ENCODE measurements at places on chromosomes 1 and 21.

- no peak overlapping the region for H3K4me3 ChIP-seq
- H3K27me3 ChIP-seq = no peaks in the 10 kb centered on the region
- DNase-seq = no peak
- peaks cover 6% of the 10 kb centered on the region for H3K36me3 ChIP-seq
- peak overlapping the region; percentile 84 for H3K27ac ChIP-seq
- peaks cover 38% of the 10 kb centered on the region for H3K4me1 ChIP-seq
Observed at GRCh38 chr1:94620345-94621031, 78.9 kb upstream of the F3 start.

DNA sequence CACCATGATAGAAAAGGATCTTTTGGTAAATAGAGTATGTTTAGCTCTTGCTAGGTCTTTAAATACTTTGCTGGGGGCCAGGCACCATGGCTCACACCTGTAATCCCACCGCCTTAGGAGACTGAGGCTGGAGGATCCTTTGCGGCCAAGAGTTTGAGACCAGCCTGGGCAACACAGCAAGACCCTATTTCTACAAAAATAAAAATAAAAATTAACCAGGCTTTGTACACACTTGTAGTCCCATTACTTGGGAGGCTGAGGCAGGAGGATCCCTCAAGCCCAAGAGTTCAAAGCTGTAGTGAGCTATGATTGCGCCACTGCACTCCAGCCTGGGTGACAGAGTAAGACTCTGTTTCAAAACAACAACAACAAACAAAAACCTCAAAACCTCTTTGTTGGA, 1.1 kb upstream of the KCNE2 start:
- DNase-seq = no peak
- H3K27ac ChIP-seq = no peak overlapping the region
- H3K36me3 ChIP-seq = peaks cover 2% of the 10 kb centered on the region
- H3K4me3 ChIP-seq = no peak overlapping the region

DNA sequence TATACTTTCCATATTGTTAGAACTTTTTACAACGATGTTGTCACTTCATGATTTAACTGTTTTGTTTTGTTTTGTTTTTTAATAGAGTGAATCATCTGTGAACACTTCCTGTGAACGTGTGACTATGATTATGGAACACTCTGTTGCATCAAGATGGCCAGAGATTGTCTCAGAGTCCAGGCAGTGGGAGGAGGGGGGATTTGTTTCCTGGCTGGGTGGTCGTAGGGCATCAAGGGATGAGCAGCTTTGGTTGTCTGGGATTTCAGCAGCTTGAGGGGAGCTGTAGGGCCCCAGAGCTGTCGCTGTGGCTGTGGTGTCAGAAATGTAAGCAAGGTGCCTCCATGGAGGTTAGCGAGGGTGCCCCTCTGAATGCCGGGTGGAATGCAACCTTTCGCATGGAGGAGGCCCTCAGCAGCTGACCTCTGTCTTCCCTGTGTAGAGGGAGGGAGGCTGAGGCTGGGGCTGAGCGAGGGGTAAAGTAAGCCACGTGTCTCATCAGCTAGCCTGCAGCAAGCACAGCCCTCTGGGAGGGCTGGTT, 21.4 kb downstream of the NEK2 start:
- no peak for DNase-seq
- H3K27ac ChIP-seq = no peak overlapping the region
- H3K4me1 ChIP-seq = peaks cover 6% of the 10 kb centered on the region
- no peak overlapping the region for H3K4me3 ChIP-seq

GRCh38 chr1:211613108-211613947, 34.4 kb upstream of the SLC30A1 start:
- no peak for DNase-seq
- H3K4me1 ChIP-seq = peaks cover 5% of the 10 kb centered on the region
- H3K27me3 ChIP-seq = peaks cover 7% of the 10 kb centered on the region
- H3K4me3 ChIP-seq = no peak overlapping the region
- no peak overlapping the region for H3K27ac ChIP-seq

- H3K27ac ChIP-seq = no peak overlapping the region
- H3K36me3 ChIP-seq = no peaks in the 10 kb centered on the region
- H3K4me3 ChIP-seq = no peak overlapping the region
- no peaks in the 10 kb centered on the region for H3K27me3 ChIP-seq
Observed at GRCh38 chr1:97143236-97143882, 421.8 kb downstream of the PTBP2 start.

DNA sequence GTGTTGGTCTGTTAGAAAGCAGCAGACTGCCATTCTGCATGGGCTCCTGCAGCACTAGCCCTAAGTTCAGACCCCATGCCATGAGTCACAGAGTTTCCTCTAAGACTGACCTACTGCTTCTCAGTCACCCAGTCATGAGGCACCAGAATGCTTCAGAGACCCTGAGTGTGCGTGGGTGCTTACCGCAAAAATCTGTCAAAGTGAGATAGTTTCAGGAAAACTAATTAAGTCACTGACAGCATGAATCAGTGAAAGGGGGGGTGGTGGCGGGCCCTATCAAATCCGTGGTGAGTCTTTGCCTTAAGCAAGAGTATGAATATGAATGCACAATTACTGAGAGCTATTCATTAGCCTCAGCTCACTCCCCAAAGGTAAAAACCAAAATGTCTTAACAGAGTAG, 98.1 kb downstream of the KCTD3 start:
- H3K4me1 ChIP-seq = peaks cover 2% of the 10 kb centered on the region
- peaks cover 5% of the 10 kb centered on the region for H3K27me3 ChIP-seq
- H3K36me3 ChIP-seq = no peaks in the 10 kb centered on the region
- H3K27ac ChIP-seq = no peak overlapping the region

GRCh38 chr21:38968887-38969543, 163.3 kb downstream of the ETS2 start:
- peaks cover 17% of the 10 kb centered on the region for H3K4me1 ChIP-seq
- no peak overlapping the region for H3K4me3 ChIP-seq
- DNase-seq = no peak
- H3K36me3 ChIP-seq = no peaks in the 10 kb centered on the region
- no peak overlapping the region for H3K27ac ChIP-seq

GRCh38 chr1:60036856-60037460, 36.6 kb downstream of the C1orf87 start:
- H3K4me1 ChIP-seq = peaks cover 8% of the 10 kb centered on the region
- no peaks in the 10 kb centered on the region for H3K27me3 ChIP-seq
- DNase-seq = no peak

GRCh38 chr1:65207317-65207716, 59.3 kb downstream of the AK4 start:
- H3K27ac ChIP-seq = no peak overlapping the region
- peaks cover 6% of the 10 kb centered on the region for H3K4me1 ChIP-seq
- H3K4me3 ChIP-seq = no peak overlapping the region
- no peaks in the 10 kb centered on the region for H3K36me3 ChIP-seq
